ENCODE measurements at places on chromosomes 5 and 9. TPM values are rescaled to one million over a fixed set of nuclear protein-coding genes. Genes with fewer than 3 reads are reported as not detected.

The NSG2 gene
- total RNA-seq, result not detected

The ARL14EPL gene
- total RNA-seq, result not detected

The SPOCK1 gene
- total RNA-seq, result not detected

The SLC46A2 gene
- not detected for total RNA-seq

The SH3GL2 gene
- not detected for total RNA-seq

The NEUROG1 gene
- total RNA-seq, result not detected

The CCL27 gene
- total RNA-seq, result not detected

The PFN3 gene
- not detected for total RNA-seq

The MSANTD3 gene
- 14.6 TPM for total RNA-seq

DNA sequence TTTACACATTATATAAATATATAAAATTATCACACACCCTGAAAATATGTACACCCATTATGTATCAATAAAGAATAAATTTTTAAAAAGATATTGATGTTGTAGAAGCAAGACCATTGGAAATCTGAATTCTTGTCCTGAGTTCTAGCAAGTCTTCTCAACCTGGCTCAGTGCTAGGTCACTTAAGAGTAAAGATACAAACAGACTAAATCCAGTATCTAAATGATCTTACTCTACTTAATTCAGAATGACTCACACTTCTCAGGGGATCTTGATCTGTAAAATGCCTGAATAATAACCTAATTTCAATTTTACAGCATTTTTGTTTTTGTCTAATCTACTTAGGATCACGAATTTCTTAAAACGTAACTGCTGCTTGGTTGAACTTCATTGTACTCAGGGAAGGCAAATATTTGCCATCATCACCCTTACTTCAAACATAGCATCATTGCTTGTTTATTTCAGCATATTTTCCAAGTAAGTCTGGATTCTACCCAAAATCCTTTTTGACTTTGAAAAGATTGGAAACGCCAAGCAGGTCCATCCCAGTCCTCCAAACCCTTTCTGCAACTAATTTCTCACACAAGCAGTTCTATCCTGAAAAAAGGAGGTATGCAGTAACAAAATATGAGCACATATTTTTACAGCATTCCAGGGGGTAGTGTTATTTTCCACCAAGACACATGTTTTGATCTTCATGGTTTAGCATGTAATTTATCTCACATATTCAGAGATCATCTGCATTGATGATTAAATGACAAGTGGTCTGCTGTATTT is 582.6 kb downstream of the PSAT1 start:
- H3K27me3 ChIP-seq, result no peaks in the 10 kb centered on the region
- no peak overlapping the region for H3K4me3 ChIP-seq
- H3K27ac ChIP-seq, result no peak overlapping the region
- no peak for DNase-seq

GRCh38 chr9:128006332-128006996 is 25.7 kb upstream of the EEIG1 start:
- H3K4me3 ChIP-seq, result peak overlapping the region; percentile 47
- H3K4me1 ChIP-seq, result peaks cover 41% of the 10 kb centered on the region
- peaks cover 9% of the 10 kb centered on the region for H3K36me3 ChIP-seq
- no peak for DNase-seq

DNA sequence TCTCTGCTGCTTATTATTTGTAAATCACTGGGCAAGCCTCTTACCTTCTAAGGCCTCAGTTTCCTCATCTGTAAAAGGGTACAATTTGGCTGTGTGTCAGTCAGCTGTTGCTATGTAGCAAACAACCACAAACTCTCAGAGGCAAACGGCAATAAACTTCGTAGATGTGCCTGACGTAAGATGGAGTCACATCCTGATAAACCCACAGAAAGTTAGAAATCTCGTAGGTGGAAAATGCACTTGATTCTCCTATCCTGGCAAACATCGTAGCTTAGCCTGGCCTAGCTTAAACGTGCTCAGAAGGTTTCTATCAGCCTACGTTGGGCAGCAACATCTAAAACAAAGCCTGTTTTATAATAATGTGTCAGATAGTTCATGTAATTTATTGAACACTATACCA is 35.0 kb upstream of the UNC5A start:
- no peaks in the 10 kb centered on the region for H3K36me3 ChIP-seq
- H3K27ac ChIP-seq, result no peak overlapping the region
- no peak overlapping the region for H3K4me3 ChIP-seq
- no peak for DNase-seq

GRCh38 chr5:90037646-90038045 is 371.9 kb downstream of the CETN3 start:
- H3K27ac ChIP-seq, result no peak overlapping the region
- DNase-seq, result no peak
- H3K36me3 ChIP-seq, result no peaks in the 10 kb centered on the region
- H3K27me3 ChIP-seq, result no peaks in the 10 kb centered on the region
- no peaks in the 10 kb centered on the region for H3K4me1 ChIP-seq
- H3K4me3 ChIP-seq, result no peak overlapping the region

- no peak for DNase-seq
- no peak overlapping the region for H3K27ac ChIP-seq
- H3K27me3 ChIP-seq, result peaks cover 9% of the 10 kb centered on the region
- H3K4me3 ChIP-seq, result no peak overlapping the region
Observed at GRCh38 chr5:40017135-40017534, 592.4 kb upstream of the DAB2 start.

DNA sequence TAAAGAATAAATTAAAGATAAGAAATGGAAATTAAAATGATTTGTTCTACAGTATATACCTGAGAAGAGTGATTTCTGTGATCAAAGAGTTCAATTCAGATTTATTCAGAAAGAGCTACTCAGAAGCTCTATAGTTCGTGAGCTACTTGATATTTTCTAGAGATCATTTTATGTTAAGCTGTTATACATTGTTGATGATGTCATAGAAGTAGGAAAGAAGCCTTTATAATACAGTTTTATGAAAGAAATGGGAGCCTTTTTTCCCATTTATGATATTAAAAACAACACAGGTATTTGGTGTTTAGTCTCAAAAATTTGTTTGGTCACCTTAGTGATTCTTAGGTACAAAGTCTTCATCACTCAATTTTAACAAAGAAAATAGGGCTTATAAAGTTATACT is 20.8 kb downstream of the RNF14 start:
- H3K4me1 ChIP-seq, result peaks cover 10% of the 10 kb centered on the region
- no peak for DNase-seq
- H3K4me3 ChIP-seq, result no peak overlapping the region
- peaks cover 41% of the 10 kb centered on the region for H3K36me3 ChIP-seq
- no peak overlapping the region for H3K27ac ChIP-seq
- H3K27me3 ChIP-seq, result no peaks in the 10 kb centered on the region

- peak; percentile 28 for DNase-seq
- no peaks in the 10 kb centered on the region for H3K36me3 ChIP-seq
- H3K27me3 ChIP-seq, result peaks cover 3% of the 10 kb centered on the region
- H3K4me1 ChIP-seq, result peaks cover 2% of the 10 kb centered on the region
Observed at GRCh38 chr9:90287567-90288274, 354.9 kb downstream of the DIRAS2 start.

- H3K36me3 ChIP-seq, result no peaks in the 10 kb centered on the region
- H3K27ac ChIP-seq, result no peak overlapping the region
- DNase-seq, result no peak
- H3K4me1 ChIP-seq, result no peaks in the 10 kb centered on the region
- no peaks in the 10 kb centered on the region for H3K27me3 ChIP-seq
- H3K4me3 ChIP-seq, result no peak overlapping the region
Observed at GRCh38 chr5:106401561-106401960, 1269.2 kb downstream of the EFNA5 start.

DNA sequence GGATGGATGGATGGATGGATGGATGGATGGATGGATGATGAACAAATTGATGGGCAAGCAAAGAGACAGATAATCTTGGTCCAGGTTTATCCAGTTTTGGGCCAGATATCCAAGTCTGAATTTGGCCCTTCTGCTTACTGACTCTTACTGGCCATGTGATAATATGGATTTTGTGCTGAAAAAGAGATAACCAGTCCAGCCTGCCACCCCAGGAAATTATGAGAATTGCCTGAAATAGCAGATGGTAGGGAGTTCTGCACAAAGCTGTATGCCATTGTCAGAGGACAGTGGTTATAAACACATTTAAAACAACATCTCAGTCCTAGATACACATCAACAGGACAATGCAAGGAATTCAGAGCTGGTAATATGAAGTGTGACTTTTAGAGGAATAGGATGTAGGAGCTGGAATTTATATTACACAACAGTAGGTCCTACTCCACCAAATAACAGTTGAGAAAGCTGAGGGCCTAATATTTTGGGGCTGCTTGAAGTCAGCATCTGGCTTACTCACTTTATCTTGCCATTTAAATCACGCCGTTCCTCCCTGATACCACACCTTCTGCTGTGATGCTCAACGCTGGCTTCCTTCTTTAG is 9.0 kb upstream of the FAT2 start:
- no peak overlapping the region for H3K27ac ChIP-seq
- DNase-seq, result no peak
- H3K27me3 ChIP-seq, result no peaks in the 10 kb centered on the region
- no peak overlapping the region for H3K4me3 ChIP-seq

GRCh38 chr9:78121488-78121887 is 89.9 kb upstream of the GNAQ start:
- H3K4me1 ChIP-seq, result peaks cover 23% of the 10 kb centered on the region
- H3K27me3 ChIP-seq, result peaks cover under 1% of the 10 kb centered on the region
- H3K4me3 ChIP-seq, result no peak overlapping the region

- H3K27me3 ChIP-seq, result peaks cover 9% of the 10 kb centered on the region
- H3K4me1 ChIP-seq, result peaks cover 2% of the 10 kb centered on the region
- no peak for DNase-seq
- no peaks in the 10 kb centered on the region for H3K36me3 ChIP-seq
- H3K4me3 ChIP-seq, result no peak overlapping the region
Observed at GRCh38 chr5:172438319-172438668, 16.0 kb downstream of the SH3PXD2B start.

- no peaks in the 10 kb centered on the region for H3K27me3 ChIP-seq
- no peak overlapping the region for H3K4me3 ChIP-seq
- peaks cover 17% of the 10 kb centered on the region for H3K4me1 ChIP-seq
- H3K36me3 ChIP-seq, result peaks cover 38% of the 10 kb centered on the region
- no peak overlapping the region for H3K27ac ChIP-seq
- no peak for DNase-seq
Observed at GRCh38 chr9:132312873-132313272, 41.9 kb downstream of the SETX start.

DNA sequence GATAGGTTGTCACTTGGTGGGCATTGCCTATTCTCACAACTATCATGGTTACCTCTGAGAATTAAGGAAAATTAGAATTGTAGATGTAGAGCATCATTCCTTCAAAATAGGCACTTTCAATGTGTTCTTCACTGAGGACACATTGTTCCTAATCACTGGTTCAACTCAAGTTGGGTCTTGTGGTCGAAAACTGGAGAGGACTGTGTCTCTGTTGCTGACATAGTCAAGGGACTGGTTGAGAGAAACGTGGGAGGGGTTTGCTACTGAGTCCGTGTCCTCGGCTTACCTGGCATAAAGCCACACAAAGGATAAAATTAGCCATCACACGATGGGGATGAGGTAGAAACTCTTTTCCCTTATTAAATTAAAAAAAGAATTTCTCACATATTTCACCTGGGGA is 205.9 kb upstream of the CD180 start:
- no peaks in the 10 kb centered on the region for H3K4me1 ChIP-seq
- peaks cover 2% of the 10 kb centered on the region for H3K27me3 ChIP-seq
- no peaks in the 10 kb centered on the region for H3K36me3 ChIP-seq
- H3K4me3 ChIP-seq, result no peak overlapping the region
- H3K27ac ChIP-seq, result no peak overlapping the region

GRCh38 chr5:38121420-38121819 is 136.9 kb upstream of the EGFLAM start:
- H3K27ac ChIP-seq, result no peak overlapping the region
- H3K4me1 ChIP-seq, result peaks cover 6% of the 10 kb centered on the region
- H3K27me3 ChIP-seq, result peaks cover 1% of the 10 kb centered on the region
- H3K4me3 ChIP-seq, result no peak overlapping the region

DNA sequence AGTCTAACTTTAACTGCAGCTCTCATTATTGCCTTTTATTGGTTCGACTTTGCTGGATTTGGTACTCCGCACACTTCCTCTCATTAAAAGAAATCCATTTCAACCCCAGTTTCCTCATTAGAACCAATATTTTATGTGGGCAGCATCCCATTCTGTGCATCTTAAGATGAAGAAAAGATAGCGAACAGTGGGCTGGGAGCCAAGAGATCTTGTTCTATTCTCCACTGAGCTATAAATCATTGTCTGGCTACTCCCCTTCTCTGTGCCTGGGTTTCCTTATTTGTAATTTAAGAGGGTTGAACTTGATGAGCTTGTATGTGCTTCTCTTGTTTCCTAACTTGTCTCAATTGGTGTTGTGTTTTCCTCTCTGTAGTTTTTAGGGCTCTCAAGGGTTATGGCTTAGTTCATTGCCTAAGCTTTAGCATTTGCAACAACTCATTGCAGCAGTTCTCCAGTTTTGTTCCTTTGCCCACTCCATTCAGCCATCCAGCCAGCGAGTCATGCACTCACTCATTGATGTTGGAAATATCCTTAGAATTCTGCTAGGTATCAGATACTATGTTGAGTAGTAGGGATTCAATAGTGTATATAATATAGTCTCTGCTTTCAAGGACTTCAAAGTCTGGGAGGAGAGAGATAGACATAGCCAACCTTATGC is 273.3 kb upstream of the TNC start:
- H3K36me3 ChIP-seq, result no peaks in the 10 kb centered on the region
- H3K4me1 ChIP-seq, result no peaks in the 10 kb centered on the region
- H3K27ac ChIP-seq, result no peak overlapping the region
- DNase-seq, result no peak

DNA sequence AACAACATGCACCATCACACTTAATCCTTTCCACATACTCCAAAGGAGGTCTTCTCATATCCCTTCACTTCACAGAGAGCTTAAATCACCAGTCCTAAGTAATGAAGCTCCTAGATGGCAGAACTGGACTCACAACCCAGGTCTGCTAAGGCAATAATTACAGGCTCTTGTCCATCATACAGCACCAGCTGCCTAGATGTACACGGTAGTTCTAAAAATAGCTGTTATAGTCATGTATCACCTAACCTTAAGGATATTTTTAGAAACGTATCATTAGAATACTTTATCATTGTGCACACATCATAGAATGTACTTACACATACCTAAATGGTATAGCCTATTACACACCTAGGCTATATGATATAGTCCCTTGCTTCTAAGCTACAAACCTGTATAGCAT is 644.6 kb upstream of the RGMB start:
- no peak overlapping the region for H3K4me3 ChIP-seq
- no peaks in the 10 kb centered on the region for H3K4me1 ChIP-seq
- H3K27me3 ChIP-seq, result no peaks in the 10 kb centered on the region
- no peak for DNase-seq
